NCI-H526 treated with DMSO at 0.1 percent for 48 hours (cell line): ENCODE measurements at places on chromosomes 7 and 10.

GRCh38 chr7:99928994-99929729, at the start of gene GJC3:
GJC3 (minus strand) TSS chr7:99929620; CDS start chr7:99929620, 0 bp downstream.
- DNase-seq, result peak; percentile 92

DNA sequence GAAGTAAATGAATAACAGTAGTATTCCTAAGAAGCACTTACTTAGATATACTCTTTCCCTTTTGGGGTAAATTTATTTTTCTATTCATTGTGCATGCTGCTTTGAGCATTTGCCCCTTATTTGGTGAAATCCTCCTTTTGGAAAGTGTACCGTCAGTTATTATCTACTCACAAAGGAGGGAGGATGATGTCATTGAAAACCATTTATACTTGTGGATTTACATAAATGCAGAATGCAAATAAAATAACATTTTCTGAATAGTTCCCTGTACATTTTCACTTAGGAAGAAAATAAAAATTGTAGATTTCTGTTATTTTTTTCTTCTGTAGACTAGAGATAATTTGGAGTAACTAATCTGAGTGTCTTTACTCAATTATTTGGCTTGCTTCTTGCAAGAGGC, 29.5 kb upstream of the SEM1 start:
- DNase-seq, result no peak

GRCh38 chr7:106737202-106737562, 76.2 kb upstream of the CCDC71L start:
- DNase-seq, result no peak

DNA sequence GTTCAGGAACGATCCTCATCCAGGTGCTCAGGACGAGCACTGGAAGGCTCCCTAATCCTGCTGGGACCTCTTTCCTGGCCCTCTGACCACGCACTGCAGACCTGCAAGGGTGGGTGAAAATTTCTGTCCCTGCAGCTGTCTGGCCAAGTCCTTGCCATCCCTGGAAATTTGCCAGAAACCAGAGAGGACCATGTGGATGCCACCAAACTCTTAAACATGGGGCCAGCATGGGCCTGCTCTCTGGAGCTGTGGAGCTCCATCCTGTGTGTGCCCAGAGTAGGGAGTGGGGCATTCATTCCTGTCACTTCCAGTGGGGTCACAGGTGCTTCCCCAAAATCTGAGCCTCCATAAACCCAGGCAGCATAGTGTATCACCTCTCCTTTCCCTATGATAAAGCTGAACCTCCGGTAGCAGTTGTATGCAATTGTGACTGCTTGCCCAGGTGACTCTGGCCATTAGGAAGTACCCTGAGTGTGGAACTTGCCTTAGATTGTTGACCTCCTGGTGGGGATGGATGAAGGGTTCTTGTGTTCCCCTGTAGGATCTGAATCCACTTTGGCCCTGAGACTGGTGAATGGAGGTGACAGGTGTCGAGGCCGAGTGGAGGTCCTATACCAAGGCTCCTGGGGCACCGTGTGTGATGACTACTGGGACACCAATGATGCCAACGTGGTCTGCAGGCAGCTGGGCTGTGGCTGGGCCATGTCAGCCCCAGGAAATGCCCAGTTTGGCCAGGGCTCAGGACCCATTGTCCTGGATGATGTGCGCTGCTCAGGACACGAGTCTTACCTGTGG, 57.1 kb downstream of the DMBT1 start:
- no peak for DNase-seq

DNA sequence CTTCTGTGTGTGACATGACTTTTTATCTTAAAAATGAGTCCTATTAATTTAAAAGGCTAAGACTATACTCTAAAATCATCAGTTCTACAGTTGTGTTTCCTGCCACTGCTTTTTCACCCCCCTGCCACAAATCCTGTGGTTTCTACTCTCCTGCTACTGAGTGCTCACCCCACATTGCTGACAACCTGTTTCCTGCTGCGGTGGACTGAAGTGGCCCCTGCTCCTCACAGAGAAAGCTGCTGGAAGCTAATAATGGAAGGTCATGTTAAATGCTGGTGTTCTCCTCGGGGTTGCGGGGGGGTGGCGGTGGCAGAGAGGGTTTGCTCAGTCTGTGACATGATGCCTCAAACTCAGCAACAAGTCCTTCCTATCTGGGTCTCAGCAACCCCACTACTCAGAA, 113.2 kb upstream of the INHBA start:
- DNase-seq, result no peak

DNA sequence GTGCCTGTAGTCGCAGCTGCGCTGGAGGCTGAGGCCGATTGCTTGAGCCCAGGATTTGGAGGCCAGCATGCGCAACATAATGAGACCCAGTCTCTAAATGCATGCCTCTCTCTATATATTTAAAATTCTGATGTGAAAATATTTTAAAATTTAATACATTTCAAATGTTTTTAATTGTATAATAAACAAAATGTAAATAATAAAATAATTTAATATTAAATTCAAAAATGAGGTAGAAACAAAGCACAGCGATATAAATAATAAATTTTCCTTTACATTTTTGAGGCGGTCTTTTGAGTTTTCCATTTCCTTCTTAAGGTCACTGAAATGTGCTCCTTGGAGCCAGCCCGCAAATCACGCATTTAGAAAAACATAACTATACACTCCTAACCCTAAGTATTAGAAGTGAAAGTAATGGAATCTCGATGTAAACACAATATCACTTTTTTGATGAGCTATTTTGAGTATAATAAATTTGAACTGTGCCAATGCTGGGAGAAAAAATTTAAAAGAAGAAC, 523 bp upstream of the CDK1 start:
- DNase-seq, result no peak

DNA sequence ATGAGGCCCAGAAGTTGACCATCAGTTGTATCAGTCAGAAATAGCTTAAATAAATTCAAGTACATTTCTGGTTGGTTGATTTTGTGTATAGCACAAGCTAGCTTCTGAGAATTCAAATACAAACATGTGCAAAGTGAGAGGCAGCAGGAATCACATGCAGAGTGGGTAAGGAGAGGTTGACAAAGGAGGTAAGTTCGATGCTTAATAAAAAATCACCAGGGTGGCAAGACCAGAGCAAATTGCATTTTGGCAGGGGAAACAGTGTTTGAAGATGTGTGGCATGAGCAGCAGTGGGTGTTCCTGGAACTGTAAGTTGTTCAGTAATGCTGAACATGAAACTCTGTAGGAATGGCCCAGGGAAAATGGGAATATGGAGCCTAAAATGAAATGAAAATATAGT, 52.6 kb downstream of the GNAI1 start:
- DNase-seq, result no peak

DNA sequence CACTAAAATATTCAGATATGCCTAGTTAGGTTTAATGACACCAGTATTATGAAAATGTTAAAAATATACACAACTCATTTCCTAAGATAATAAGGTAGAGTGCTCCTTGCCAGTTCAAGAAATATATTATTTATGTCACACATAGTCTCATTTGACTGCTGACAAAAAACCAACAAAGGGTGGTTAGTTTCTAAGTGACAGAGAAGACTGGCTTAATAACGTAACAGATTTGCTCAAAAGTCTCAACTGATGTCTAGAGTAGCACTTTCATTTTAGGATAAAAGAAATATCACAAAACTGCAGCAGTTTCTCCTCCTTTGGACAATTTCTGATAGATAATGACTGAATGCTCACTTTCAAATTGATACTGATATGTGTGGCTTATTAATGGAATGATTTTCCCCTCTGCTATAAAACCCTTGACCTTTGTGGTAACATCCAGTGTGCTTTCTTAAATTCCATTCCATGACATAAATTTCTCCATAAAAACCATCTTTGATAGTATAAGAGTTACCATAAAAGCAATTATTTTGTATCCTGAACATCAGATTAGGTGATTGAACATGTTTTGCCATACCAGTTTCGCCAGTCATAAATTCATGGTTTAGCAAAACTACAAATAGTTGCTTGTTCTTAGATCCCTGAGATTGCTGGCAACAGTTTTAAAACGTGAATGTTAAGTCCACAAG, 94.2 kb downstream of the NRBF2 start:
- DNase-seq, result no peak

GRCh38 chr7:24197852-24198251, 86.1 kb upstream of the NPY start:
- DNase-seq, result no peak

DNA sequence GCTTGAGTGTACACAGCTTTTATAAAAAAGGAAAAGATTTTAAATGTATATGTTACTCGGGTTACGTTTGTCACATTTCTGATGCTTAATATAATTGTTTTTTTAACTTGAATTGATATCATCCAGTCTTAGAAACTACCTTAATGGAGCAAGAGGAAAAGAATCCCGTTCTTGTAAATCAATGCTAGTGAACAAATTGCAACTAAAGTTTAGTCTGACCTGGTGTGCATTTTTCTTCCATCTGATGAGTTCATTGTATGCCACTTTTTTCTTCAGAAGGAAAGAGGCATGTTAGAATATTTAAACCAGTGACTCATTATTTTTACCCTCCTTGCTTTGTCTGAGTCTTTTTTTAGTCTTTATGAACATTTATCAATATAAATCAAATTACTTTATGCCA, 34.7 kb downstream of the NET1 start:
- DNase-seq, result no peak

DNA sequence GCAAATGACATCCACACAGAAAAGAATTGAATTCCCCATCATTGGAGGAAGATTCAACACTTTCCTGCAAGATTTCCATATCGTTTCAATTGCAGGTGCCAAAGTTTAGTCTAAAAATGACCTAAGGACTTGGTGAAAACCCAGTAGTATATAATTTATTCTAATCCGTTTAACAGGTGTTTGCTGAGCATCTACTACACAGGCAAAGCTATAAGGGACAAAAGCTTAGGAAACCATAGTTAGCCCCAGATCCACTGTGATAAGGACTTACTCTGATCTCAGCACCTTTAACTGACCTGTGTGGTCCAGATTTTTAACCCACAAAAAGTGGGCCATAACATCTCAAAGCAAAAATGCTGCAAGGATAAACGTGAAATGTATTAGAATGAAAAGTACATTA, 19.1 kb downstream of the UBE2H start:
- no peak for DNase-seq

DNA sequence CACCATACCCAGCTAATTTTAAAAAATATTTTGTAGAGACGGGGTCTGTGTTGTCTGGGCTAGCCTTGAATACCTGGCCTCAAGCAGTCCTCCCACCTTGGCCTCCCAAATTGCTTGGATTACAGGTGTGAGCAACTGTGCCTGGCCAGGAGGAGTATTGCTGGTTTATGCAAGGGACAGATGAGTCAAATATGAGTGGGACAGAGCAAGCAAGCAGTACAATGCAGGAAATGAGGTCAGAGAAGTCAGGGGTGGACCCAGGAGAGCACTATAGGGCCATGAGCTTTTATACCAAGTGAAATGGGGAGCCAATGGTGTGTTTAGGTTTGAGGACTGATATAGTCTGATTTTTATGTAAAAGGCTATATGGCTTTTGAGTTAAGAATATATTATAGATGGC, 6.3 kb downstream of the TSPAN13 start:
- no peak for DNase-seq

DNA sequence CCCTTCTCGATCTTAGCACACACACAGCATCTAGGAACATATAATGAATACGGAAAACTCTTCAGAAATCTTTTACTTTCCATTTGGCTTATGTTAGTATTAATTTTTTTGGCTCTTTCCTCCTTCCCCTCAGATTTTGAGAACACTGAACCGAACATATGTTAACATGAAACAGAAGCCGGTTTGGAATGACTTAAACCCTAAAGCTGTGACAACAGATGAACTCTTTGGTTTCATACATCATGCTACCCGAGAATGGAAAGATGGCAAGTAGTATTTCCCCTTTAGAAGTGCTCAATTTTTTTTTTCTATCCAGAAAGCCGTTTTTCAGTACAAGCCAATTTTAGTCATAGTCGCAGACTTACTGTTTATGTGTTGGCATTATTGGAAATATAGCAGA, 164.7 kb downstream of the DNAH11 start:
- DNase-seq, result no peak

GRCh38 chr10:31650010-31650409, 278.6 kb downstream of the ARHGAP12 start:
- no peak for DNase-seq
